Renal pelvis (tissue), 12 donors: ENCODE measurements at places on chromosomes 12 and 14. TPM values are rescaled to one million over a fixed set of nuclear protein-coding genes. Genes with fewer than 3 reads are reported as not detected.

The KRT6B gene
- polyA plus RNA-seq, result not detected

The RFX4 gene
- polyA plus RNA-seq, result not detected

The LMNTD1 gene
- not detected for polyA plus RNA-seq

The FOXG1 gene
- polyA plus RNA-seq, result 0.43 TPM

The AVPR1A gene
- 8.7 TPM for polyA plus RNA-seq

The OVCH1 gene
- polyA plus RNA-seq, result 0.26 TPM

The CYP46A1 gene
- polyA plus RNA-seq, result 4.1 TPM

The HPD gene
- polyA plus RNA-seq, result 5.0 TPM
